ENCODE measurements at places on chromosomes 5 and 9. TPM values are rescaled to one million over a fixed set of nuclear protein-coding genes. Genes with fewer than 3 reads are reported as not detected.
A peak's percentile ranks its signal among the peaks of the same experiment; 100 is the strongest.

- no peak for DNase-seq
Observed at GRCh38 chr9:76932757-76933156, 26.8 kb upstream of the PRUNE2 start.

GRCh38 chr9:12554636-12555035 lies 138.5 kb upstream of the TYRP1 start:
- DNase-seq = peak; percentile 1

GRCh38 chr5:139881143-139881733 lies 85.6 kb downstream of the PSD2 start:
- no peak for DNase-seq

DNA sequence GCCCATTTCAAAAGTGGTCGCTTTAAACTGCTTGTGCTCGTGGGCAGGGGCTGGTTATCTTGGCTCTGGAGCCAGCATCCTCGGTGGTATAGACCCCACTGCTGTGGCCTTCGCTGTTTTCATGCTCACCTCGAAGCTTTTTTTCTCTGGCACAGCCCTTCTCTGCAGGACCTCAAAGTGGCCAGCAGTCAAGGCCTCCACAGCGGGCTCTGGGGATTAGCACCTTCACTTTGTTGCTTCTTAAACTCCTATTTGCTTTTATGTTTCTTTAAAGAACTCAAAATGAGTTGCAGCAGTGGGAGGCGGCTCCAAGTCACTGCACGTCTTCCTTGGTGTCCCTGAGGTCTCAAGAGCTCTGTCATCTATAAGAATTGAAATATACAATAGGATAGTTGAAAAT lies 165.1 kb downstream of the CACNA1B start:
- no peak for DNase-seq

DNA sequence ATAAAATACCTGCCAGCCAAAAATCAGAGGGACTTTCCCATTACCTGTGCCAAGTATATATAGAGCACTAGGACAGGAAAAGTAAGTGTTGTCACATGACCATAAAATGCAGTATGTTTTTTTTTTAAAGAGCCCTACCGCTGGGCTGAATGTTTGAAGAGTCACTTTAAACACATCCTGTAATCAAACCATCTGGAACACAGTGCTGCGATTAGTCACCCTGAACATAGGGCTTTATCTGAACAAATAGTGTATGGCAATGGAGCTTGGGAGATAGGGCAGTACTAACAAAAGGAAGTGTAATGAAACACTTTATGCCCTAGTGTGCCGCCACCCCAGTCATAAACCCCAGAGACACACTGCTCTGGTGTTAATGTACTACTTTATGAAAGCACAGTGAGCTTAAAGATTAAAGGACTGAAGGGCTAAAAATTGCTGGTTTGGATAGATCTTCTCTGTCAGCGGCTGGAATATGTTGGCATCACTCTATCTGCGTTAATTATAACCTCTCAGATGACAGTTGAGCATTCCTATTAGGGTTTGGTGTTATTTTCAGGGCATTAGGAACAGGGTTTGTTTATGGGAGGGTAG lies 90.4 kb downstream of the ZNF608 start:
- peak; percentile 64 for DNase-seq

DNA sequence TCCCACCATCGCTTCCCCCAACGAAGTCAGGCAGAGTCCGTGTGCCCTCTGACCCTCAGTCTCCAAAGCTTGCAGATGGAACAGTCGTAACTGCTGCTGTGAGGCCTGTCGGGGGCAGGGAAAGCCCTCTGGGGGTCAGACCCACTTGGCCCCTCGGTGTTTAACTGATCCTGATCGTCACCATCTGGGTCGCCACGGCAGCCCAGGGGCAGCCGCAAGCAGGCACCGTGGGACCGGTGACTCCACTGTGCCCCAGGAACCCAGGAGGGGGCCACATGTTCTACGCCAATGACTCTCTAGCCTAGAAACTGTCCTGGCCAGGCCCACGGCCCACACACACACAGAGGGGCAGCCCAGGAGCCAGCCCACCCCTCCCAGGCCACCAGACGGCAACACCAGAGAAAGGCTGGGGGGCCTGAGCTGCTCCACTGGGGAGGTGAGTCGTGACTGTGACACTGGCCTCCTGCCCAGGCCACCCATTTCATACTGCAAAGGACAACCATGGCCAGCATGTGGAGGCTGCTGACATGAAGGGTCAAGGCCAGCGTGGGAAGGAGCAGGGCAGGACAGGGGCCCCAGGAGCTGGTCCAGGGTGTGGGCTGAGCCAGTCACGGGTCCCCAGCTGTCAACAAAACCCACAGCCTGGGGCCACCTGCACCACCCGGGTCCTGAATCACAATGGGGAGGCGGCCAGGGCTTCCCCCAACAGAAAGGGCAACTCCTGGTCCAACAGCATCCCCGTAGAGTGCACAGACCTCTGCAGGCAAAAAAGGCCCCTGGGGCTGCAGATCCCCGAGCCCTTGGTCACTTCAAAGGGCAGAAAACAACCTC lies 20.8 kb downstream of the VAV2 start:
- DNase-seq = no peak

DNA sequence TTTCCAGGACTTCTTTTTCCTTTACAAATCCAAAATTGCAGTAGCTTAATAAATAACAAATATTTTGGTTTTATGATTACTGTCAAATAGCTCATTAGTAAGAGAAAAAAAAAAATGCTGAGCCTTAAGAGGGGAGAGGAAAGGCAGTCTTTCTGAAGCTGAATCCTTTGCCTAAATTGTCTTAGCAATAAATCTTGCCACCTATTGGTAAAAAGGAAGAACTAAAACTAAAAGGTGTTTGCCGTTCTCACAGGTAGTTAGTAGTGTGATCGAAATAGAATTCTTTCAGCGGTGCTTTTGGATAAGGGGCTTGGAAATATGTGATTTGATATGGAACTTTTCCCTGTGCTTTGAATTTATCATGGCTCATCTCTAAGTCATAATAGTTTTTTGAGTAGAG lies 31.2 kb downstream of the PIK3R1 start:
- DNase-seq = no peak

DNA sequence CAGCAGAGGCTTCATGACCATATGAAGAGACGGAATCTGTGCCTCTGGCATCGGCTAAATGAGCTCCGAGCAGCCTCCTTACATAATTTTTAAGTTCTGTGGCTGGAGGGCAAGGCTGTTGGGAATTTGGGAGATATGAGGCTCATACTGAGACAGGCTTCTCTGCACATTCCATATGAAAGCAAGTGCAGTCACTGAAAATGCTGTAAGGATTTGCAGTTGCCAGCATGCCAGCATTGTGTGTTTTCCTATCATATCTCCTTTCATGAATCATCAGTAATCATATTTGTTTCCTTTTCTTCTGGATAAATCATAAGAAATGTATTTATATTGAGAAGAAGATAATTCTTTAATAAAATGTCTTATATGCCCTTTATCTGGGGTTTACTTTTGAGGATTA lies 775.4 kb downstream of the SEMA5A start:
- no peak for DNase-seq

GRCh38 chr5:156936972-156937371 lies 26.1 kb downstream of the TIMD4 start:
- no peak for DNase-seq

DNA sequence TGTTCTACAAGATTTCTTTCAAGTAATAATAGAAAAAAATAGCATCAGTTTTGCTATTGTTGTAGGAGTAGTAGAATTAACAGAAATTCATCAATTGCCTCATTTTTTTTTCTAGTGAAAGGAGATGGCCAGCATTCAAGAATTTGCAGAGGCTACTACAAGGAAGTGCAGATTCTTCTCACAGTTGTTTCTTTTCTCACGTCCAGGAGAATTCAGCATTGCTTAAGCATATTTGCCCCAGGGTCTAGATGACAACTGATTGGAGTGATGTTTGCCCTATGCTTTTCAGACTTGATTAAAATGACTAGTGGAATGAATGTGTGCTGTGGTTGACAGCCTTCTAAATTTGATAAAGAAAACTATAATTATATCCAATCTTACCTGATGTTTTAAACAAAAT lies 46.6 kb upstream of the SLC12A2 start:
- peak; percentile 19 for DNase-seq

DNA sequence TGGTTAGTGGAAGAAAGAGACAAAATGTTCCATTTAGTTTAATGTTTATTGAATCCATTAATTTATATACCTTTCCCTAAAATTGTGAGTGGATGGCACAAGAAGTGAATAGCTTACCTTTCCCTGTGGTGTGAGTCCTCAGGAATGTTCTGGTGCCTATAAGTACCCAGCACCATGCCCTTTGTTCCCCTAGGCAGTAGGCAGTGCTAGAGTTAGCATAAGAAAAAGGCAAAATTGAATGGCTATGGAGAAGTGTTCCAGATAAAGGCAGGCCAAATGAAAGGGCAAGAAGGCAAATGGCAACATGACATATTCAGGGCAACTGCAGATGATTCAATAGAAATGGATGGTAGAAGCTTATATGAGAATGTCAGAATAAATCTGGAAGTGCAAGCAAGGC lies 370.8 kb upstream of the PTGER4 start:
- DNase-seq = no peak

GRCh38 chr5:174327317-174327864 lies 281.9 kb downstream of the NSG2 start:
- peak; percentile 92 for DNase-seq

GRCh38 chr9:75105841-75106240 lies 17.5 kb downstream of the OSTF1 start:
- DNase-seq = no peak

DNA sequence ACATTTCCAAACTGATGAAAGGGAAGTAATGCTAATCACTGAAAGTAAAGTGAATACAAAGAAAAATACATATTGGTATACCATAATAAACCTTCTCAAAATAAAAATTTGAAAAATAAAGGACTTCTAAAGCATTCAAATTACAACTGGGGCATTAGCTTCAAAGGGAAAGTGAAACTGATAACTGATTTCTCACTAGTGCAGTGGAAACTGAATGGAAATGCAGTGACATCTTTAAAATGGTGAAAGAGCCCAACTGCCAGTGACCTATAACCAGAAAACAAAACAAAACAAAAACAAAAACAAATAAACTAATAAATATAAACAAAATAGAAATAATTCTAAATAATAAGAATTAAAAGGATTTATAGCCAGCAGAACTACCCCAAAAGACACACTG lies 297.5 kb upstream of the GRIN3A start:
- DNase-seq = no peak

GRCh38 chr9:27749838-27750237 lies 176.6 kb upstream of the C9orf72 start:
- no peak for DNase-seq

- DNase-seq = no peak
Observed at GRCh38 chr9:8706531-8706930, 907.0 kb upstream of the DMAC1 start.

DNA sequence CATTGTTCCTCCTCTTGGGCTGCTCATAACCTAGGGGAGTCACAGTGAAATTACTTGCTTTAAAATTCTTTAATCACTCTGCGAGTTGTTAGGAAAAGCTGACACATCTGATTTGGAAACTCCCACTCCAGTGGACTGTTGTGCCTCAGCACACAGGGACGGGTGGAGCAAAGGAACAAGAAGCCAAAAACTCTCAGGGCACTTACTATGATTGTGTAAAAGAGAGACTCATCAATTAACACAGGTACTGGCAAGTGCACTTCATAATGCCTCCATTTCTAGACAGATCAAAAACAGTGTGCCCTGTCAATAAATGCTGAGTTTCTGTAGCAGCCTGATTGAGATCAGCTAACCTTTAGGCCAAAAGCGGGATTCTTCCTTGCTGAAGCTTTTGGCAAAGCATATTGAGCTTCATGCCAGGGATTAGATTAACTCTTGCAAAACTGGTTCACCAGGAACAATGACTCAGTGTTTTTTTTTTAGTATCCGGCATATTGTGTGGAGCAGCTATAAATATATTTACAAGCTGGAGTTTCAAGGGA lies 55.9 kb downstream of the TMC1 start:
- DNase-seq = no peak

- DNase-seq = peak; percentile 50
Observed at GRCh38 chr5:157384971-157385709, 74.9 kb upstream of the NIPAL4 start.

- no peak for DNase-seq
Observed at GRCh38 chr9:74983709-74984108, 31.0 kb upstream of the C9orf40 start.

DNA sequence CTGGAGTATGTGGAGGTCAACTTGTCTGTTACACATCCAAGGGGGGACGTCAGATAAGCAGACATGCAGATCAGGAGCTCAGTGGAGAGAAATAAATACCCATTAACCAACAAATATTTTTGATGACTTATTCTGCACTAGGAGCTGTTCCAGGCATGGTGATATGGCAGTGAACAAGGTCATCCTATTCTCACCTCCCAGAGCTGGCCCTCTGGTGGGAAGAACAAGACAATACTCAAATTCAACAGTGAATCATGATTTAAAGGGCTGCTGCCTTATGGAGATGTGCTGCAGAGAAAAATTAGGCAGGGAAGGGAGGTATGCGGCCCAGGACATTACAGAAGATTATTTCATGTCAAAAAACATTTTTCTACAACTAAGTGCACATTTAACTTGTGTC lies 36.5 kb downstream of the SYK start:
- DNase-seq = no peak

GRCh38 chr5:98663521-98663920 lies 109.9 kb upstream of the RGMB start:
- no peak for DNase-seq

DNA sequence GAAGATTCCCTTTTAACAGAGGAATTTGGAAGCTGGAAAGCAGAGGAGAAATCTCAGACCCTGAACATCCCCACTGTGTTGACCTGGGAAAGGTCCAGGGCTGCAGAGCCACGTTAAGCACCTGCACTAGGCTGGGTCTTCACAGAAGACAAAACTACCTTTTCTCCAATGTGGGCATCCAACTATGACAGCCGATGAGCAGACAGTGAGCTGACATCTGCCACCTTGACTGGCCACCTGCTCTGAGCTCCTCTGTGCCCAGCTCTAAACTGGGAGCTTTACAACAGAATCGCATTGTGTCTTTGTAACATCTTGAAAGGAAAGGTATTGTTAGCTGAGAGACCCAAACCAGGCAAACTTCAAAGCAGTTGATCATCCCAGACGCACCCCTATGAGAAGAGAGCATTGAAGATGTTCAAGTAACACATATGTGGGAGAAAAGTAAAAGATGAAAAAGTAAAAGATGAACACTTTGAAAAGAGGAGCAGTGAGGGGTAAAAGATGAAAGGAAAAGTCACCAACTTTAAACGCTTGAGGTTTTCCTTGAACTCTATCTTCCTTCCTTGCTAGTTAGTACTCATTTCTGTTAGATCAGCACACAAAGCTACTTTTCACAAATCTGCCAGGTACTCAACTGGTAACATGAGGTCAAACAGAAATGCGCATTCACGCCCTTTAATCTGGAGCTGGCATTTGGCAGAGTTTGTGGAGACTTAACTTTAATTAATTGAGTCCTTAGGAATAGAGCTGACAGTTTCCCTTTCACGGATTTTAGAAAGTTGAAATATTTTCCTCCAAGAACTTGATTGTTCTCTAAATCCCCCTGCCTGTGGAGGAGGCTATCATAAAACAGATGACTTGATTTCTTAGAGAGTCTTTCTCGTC lies 53.2 kb upstream of the CTXN3 start:
- DNase-seq = no peak

The NUTM2F gene
- total RNA-seq = not detected

The AGXT2 gene
- total RNA-seq = not detected

The WNT8A gene
- not detected for total RNA-seq

The CBY3 gene
- total RNA-seq = not detected

The PAEP gene
- not detected for total RNA-seq

The FCN2 gene
- not detected for total RNA-seq

The ABO gene
- total RNA-seq = 3.3 TPM

The MACIR gene
- total RNA-seq = 25.2 TPM
